AG08395 (cell line): ENCODE measurements at places on chromosomes 7 and 10.

DNA sequence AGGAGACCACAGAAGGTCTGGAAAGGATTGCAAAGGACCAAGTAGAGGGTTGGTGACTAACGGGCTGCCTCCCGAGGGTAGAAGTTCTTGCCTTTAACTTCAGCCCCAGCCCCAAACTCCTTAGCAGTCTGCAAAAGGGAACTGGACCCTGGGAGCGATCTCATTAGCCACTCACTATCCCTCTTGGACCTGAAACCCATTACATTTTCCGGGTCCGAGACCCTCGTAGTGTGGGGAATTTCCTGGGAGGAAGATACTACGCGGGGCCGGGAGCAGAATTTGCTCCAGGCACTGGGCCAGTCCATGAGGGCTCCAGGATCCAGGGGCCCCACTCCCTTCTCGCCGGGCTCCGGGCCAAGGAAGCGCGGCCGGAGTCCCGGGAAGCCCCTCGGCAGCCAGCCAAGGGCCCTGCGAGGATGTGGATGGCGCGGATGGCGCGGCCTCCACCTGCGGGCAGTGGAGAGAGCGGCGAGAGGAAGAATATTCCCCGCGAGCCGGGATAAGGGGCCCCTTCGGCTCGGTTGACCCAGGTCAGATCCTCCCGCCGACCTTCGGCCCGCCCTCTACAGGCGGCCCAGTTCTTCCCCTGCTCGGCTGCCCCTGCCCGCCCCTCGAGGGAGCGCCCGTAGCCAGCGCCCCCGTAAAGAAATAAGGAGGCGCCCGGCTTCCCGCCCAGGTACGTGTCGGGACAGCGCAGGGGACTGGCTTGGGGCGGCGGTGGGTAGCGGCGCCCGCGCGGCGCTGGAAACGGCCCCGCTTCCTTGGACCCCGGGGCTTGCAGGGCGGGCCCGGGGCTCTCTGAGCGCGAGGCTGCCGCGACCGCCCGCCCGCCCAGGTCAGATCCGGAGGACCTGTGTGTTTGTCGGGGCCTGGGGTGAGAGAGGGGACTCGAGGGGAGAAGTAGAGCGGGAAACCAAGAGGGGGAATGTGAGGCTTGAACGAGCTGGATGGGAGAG lies at the start of gene MYO3A:
Gene MYO3A, plus strand, starts transcription at position 577 of the 956 bp plus-strand sequence. CDS start 17,882 bp downstream, outside the sequence.
- DNase-seq: no peak

DNA sequence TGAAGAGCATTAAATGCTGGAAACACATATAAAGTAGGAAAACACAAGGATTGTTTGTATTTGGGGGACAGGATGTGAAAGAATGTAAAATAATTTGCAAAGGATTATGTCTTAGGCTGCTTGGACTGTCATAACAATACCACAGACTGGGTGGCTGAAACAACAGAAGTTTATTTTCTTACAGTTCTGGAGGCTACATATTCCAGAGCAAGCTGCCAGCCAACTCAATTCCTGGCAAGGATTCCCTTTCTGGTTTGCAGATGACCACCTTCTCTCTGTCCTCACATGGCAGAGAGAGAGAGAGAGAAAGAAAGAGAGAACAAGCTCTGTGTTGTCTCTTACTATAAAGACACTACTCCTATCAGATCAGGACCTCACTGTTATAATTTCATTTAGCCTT lies 8.8 kb upstream of the LAMB4 start:
- no peak for DNase-seq

- no peak for DNase-seq
Observed at GRCh38 chr10:77177161-77177560, 460.4 kb downstream of the KCNMA1 start.

DNA sequence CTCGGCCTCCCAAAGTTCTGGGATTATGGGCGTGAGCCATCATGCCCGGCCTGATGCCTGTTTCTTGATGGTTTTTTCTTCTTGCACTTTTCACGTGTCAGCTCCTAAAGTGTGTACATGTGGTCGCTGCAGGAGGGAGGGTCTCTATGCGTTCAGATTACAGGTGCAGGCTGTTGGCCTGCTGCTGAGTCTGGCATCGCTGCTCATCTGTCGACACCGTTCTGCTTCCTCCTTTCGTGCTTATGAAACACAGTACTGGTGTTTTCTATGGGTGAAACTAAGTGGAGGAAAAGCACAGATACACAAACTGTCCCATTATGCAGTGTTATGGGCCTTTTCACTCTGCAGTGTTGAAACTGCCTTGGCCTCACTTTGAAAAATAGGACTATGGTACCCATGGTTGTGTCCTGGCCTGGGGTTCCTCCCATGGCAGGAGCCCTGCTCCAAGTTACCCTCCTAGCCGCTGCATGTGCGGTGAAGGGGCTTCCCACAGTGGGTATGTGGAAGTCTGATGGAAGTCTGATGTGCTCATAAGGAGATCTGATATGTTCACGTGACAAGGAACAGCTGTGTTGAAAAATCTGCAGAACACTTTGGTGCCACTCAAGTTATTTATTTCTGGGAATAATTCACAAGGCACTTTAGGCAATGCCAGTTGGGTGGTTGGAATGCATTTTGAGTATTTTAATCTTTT lies 23.5 kb downstream of the OGDH start:
- DNase-seq: no peak

DNA sequence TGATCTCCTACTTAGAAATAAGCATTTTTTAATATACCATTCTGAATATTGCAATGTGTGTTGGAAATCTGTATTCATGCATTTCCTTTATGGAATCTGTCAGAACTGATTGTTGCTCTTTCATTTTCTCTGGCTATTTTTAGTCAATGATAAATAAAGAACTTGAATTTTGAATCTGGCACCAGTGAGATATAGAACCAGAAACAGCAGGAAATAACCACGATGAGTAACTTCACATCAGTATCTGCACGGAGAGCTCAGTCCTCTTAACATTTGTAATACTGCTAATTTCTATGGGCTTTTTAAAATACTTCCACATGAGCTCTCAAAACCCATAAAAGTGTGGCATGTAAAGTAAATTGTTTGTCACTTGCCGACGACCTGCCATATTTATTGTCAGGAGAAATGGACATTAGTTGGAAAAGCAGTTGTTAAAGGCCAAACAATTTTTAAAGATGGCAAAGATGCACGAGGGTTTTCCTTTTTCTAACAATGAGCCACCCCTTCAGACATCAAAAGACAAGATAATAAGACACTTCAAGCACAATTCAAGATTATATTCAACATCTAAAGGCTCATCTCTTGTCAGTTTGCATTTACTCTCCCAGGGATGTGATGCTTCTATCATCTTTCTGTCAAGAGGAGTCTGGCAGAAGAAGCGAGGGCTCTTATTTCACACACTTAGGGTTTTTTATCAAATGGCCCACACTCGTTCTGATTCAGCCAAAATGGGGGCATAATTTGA lies 118.3 kb downstream of the POU6F2 start:
- DNase-seq: no peak

GRCh38 chr7:39890411-39890810 lies 59.6 kb upstream of the CDK13 start:
- no peak for DNase-seq

- DNase-seq: peak; percentile 74
Observed at GRCh38 chr7:80439894-80440821, 71.7 kb downstream of the GNAT3 start.

DNA sequence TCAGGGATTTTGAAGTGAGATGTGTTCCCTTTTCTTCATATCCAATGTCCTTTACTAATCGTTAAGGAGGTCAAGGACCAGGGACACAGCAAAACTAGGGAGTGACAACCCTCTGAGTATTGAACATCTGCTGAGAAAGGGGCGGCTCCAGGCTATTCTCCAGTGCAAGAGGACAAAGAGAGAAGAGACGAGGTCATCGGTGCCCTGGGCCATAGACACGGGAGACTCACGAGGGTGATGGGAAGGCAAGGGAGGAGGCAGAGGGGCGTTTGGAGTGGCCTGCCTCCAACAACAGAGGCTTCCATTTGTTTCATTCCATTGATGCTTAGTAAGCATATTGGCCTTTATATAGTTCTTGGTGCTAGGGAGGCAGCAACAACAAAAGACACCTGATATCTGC lies 268.4 kb downstream of the CXCL12 start:
- no peak for DNase-seq

DNA sequence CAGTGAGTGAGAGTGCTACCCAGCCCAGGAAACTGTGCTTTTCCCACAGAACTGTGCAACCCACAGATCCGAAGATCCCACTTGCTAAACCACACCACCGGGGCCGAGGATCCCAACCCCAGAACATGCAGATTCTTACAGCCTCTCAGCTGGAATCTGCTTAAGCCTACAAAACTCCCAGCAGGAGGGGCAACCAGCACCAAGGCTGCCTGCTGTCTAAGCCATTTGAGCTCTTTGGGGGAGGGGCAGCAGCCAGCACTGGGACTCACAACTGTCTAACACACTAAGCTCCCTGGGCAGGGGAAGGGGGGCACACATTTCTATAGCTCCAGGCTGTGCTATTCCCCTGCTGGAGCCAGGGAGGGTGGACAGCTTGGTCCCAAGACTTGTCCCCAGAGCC lies 529.9 kb downstream of the XPNPEP1 start:
- DNase-seq: no peak

DNA sequence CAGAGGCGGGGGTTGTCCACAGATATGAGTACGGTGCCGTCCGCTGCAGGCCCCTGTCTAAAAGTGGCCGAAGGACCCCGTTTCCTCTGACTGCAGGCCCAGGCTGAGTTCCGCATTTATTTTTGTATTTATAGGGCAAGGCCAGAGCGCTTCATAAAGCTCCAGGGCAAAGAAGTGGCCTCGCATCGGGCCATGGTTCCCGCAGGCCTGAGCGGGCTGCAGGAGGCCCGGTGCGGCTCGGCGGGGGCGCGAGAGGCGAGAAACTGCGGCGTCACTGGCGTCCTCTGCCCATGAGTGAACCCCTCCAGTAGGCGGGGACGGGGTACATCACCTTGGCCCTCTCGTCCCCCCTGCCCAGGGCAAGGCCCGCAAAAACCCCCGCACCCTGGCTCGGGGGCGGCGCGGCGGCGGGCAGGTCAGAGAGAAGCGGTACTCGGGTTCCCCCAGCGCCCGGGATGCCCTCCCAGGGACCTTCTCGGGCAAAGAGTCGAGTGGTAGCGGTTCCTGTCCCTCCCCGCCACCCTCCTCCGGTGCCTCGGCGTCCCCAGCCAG lies 355.7 kb downstream of the DNAJB6 start:
- DNase-seq: no peak

GRCh38 chr7:86995052-86995725 lies 64.3 kb downstream of the ELAPOR2 start:
- DNase-seq: no peak
